ENCODE measurements at places on chromosomes 12 and 14.

GRCh38 chr14:92122351-92122677 lies 545 bp downstream of the CPSF2 start:
- DNase-seq: peak; percentile 42

- no peak for DNase-seq
These were observed 688 bp downstream of the ZNF26 start for GRCh38 chr12:132986885-132987225.

GRCh38 chr12:132445884-132446632 lies 43.9 kb upstream of the FBRSL1 start:
- DNase-seq: peak; percentile 45

DNA sequence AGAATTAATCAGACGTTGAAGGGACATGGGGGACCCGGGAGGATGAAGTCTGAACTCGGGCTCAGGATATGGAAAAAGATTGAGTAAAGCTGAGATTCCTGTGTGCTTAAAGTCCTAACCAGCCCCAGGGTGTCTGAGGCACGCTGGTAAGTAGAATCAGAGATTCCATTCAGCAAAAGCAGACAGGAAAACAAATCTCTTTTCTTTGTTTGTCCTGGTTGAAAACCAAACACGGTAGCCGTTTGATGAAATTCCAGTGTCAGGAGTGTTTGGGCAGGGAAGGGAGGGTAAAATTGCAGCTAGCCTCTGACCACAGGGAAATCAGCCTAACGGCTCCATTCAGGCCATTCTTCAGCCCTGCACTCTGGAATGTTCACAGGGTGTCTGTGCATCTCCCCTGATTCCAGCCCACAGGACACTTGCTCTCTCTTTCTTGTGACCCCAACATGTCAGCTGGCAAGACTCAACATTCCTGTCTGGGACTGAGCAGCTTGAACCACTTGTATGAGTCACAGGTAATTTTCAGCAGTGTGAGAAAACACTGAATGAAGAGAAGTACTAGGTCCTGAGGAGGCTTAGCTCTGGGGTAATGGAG lies 31.0 kb downstream of the NINJ2 start:
- peak; percentile 90 for DNase-seq

DNA sequence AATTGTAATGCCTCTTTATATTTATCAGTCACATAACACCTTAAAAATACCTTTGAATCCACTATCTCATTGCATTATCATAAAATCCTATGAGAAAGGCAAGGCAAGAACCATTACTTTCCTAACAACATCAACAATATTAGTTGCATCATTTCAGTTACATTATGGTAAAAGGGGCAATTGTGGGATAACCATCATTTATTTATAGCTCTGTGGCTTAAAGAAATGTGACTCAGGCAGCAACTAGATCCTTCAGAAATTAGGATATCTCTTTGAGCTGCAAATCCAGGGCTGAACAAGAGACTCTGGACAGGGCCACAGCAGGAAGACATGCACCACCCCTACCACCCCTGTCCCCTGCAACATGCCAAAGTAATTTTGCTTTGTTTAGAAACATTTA lies 36.4 kb downstream of the EPS8 start:
- DNase-seq: peak; percentile 71

Data from fibroblast of skin of back (primary cell).